NCI-H446 (cell line): ENCODE measurements at places on chromosomes 2 and 18.

DNA sequence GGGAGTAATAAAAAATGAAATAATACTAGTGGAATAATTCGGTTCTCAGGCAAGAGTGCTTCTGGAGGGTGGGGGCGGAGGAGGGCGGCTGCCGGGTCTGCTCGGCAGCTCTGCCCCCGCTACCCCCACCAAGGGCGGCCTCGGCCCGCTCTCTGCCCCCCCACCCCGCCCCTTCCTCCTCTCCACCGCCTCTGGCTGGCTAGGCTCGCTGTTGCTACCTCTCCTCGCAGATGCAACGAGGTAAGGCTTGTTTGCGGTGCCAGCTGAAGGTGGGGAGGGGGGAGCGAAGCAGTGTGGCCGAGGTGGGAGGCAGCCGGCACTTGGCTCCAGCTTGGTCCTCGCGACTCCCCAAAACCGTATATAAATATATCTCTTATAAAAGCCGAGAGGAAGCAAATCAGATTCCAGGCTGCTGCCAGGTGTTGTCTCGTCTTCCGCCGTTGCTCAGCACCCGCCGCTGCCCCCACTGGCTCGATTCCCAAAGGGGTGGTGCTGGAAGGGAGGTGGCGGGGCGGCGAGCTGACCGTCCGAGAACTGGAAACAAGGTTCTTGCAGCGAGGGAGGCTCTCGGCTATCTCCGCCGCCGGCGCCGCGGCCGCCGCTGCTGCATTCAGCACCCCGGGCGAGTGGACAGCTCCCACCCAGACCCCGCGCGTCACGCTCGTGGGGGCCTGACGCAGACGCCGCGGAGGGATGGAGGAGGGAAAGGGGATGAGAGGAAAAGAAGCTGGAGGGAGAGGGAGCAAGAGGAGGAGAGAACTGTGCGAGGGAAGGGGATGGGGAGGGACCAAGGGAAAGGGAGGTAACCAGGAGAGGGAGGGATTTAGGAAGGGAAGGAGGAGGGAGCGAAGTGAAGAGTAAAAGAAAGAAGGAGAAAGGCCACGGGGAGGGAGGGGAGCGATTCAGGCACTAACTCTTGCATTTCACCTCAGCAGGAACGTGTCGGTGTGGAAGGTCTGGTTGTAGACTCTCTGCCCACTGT, at the start of gene MARCHF4:
Gene MARCHF4 (minus strand): TSS at position 763 of the 982 bp plus-strand sequence. CDS start 2,223 bp downstream, outside the sequence.
- peak; percentile 68 for DNase-seq

DNA sequence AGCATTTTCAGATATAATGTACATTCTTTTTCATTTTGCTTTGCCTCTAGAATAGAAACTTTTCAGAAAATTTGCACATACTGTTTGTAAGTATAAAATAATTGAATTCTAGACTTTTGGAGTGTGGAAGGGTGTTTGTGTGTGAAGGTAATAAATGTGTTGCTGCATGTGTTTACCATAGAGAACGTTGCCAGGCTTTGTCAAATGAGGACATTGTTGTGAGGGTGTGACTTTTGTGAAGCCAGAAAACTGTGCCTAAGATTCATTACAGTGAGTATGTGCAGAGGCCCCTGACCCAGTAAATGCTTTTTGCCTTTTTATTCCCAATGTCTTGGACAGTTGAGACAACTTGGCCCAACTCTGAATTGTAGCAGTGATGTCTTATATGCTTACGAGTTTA, 30.4 kb upstream of the EPB41L5 start:
- DNase-seq, result no peak

DNA sequence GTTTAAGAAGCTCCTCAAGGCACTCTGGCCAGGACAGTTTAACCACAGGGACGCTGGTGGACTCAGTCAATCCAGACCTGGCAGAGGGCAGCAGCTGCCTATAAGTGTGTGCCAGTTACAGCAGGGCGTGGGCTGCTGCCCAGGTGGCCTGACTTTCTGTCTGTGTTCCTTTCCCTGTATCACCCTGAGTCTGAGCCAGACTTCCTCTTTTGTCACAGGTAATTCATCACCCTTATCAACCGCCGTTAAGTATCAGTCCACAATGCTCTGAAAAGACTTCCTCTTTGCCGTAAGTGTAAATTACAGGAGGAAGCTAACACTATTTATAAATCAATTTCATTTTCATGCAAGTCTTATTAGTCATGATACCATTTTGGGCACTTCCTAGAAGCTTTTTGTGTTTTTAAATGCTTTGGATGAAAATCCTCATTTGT, 7.0 kb downstream of the LPIN1 start:
- DNase-seq, result no peak

DNA sequence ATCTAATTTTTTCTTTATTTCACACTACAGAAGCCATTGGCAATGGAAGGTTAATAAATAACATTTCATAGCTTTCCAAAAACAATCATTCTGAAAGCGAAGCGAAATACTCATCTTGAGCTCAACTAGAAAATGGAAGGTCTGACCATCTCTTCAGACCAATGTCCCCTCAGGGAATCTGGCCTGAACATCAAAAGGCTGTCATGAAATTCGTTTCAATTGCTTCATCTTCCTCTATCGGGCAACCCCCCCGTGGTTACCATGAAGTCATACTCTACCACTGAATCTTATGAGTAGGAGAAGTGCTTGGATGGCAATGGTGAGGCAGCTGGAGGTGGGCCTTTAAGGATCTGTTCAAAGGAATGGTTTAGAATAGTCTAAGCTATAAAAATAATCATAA, 22.9 kb upstream of the CYTIP start:
- DNase-seq, result no peak

- DNase-seq, result no peak
These were observed 885.1 kb upstream of the FSHR start for GRCh38 chr2:50039445-50039844.

DNA sequence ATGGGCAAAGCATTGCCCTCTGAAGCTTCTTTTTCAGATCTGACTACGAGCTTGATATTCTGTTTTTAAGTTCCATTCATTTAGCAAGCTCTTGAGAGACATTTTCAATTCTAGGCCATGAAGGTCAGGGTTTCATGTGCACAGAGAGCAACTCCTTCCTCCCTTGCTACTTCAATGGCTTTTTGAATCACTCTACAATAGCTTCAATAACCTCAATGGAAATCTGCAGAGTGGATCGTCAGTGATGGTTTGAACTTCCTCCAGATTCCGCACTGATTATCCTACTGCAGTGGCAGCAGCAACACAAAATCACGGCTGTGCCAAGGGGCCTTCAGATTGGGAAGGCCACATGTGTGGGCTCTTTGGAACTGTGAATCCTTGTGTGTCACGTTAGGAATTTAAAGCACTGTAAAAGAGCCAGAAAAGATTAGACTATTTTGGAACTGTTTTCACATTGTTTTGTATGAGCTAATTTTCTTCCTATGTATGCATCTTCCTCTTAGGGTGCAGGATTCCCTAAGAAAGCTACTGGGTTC, 88.4 kb upstream of the MGAT4A start:
- DNase-seq, result no peak

- no peak for DNase-seq
These were observed 4.5 kb upstream of the DYM start for GRCh38 chr18:49464718-49465598.
